NT2/D1 (cell line): ENCODE measurements at places on chromosomes 16 and 17.

- no peak for DNase-seq
Observed at GRCh38 chr17:45925311-45925710, 31.0 kb downstream of the MAPT start.

- DNase-seq: no peak
Observed at GRCh38 chr17:49987681-49988441, 7.2 kb downstream of the DLX3 start.

- DNase-seq: no peak
Observed at GRCh38 chr17:43040655-43041054, 15.6 kb downstream of the RND2 start.

DNA sequence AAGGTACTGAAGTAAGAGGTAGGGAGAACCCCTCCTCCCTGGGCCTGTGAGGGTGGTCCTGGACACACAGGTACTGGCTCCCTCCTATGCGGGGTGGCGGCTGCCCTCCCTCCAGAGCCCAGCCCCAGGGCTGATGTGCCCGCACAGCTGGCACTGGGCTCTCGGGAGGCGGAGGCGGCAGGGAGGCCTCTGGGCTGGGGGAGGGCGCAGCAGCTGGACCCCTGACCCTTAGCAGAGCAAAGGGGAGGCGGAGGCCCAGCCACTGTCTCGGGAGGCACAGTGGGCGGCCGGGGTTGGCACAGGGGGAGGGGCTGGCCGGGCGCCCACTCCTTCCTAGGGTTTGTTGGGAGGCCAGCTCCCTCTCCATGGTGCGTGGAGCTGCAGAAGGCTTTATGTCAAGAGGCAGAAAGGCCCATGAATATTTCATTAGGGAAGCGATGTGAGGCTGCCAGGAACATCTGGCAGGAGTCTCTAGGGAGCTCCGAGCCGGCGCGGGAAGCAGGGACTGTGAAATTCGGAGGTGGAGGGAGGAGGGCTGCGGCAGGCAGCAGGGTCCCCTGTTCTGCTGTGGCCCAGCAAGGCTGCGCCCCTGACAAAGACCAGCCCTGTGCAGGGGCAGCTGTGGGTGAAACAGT, 44.1 kb upstream of the ACSF3 start:
- no peak for DNase-seq

DNA sequence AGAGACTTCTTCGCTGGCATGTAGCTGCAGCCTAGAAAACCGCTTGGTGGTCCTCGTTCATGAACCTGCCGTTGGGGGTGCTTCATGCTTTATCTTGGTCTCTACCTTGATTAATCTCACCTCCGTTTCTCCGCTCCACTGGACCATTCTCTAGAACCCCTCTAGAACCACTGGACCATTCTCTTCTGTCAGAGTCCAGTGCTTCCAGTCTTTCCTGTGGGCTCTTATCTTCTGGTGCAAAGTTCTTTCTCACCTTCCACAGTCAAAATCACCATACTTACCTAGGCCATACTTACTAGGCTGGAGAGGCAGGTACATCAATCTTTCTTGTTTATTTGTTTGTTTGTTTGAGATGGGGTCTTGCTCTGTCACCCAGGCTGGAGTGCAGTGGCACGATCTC, 71.4 kb downstream of the PITPNC1 start:
- no peak for DNase-seq

DNA sequence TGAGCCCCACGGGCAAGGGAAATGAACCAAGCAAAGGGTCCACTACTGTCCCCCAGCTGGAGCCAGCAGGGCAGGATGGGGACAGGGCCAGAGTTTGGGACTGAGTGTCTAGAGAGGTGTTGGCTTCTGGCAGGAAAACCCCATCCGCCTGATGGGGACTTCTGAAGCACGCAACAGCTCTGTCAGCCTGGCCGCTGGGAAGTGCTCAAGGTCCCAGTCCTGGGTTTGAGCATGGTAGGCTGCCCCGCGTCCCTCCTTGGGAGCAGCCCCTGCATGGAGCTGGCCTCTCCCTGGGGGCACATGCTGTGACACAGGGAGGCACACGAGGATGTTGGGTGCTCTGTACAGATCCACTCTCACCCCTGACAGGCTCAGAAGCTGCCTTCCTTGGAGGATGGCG, 14.6 kb downstream of the ACE start:
- DNase-seq: no peak

DNA sequence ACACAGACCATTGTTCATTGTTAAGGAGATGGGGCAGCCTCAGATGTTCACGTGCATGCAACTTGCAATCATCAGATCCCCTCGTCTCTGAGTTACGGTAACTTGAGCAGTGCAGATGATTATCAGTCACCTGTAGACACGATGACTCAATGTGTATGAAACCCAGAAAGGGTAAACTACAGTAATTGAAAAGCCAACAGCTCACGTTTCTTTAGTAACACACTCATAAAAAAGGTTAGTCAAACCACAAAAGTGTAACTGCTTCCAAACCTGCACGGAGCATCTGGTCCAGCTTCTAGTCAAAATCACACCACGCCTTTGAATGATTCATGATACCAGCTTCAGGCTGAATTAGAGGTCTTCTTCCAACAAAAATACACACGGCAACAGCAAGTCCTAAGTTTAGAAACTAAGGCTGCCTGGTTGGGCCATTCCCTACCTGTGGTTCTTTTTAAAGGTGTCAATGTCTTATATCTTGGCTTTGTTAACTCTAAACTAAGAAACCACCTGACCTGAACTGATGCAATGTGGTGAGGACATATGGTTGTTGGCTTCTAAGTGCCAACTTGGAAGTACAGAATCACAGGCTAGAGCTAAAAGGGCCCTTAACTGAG, 32.3 kb downstream of the GRB7 start:
- no peak for DNase-seq

GRCh38 chr17:40061609-40062038, 1.1 kb upstream of the THRA start:
- no peak for DNase-seq

DNA sequence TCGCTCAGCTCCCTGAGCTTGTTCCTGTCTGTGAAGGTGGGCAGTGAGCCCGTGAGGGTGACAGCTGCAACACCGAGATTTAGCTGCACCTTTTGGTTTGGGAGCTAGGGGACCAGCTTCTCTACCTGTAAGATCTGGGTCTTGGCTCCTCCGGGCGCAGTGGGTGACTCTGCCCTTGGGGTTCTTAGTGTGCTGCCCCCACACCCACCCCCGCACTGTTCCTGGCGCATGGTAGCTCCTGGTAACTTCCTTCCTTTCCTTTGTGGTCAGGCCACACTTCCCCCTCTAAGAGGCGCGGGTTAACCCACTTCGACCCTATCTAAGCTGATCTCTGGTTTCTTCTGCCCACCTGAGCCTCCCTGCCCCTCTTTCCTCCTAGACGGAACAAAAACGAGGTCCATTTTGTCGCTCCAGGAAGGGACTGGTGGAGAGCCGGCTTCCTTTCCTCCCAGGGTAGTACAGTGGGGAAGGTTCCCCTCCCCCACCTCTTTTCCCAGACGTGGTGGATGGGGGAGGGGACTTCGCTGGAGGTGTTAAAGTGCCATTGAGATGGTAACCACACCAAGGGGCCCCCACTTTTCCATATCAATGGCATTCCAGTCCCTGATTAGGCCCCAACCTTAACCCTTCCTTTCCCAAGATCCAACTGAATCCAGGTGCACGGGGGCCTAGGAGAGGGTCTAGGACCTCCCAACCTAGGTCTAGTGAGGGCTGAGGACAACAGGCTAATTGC, 4.6 kb upstream of the CLDN9 start:
- DNase-seq: peak; percentile 99

GRCh38 chr16:69017036-69017783, 88.2 kb upstream of the HAS3 start:
- DNase-seq: no peak

DNA sequence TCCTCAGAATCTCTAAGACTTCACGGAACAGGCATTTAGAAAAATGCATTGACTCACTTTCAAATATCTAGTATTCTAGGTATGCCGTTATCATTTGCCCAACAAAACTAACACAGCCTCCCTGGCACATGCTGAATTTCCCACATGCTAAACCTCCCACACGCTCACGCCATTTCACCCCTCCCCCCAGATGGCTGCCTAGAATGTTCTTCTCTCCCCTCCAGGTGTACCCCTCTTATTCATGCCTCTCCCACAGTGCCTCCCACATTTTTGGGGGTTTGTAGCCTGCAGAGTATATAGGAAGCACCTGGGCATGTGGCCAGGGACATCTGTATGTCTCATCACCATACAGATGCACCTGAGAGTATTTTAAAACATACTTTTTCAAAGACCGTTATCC, 38.2 kb upstream of the ICAM2 start:
- no peak for DNase-seq

GRCh38 chr17:81575836-81576235, 23.7 kb upstream of the FAAP100 start:
- DNase-seq: no peak

DNA sequence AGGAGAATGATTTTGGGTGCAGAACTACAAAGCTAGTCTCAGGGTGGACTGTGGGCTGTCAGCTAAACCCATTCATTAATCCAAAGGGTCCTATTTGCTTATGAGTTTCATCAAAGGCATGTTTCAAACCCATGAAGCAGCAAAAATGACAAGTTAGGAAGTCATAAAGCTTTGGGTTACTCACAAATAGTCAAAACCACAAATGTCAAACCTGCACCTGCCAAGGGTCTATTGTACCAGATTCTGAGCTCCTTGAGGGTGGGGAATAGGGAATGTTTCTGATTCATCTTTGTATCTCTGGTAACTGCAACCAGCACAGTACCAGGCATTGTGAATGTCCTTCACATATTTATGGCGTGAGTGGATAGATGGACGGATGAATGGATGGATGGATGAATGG, 317.7 kb downstream of the MAF start:
- no peak for DNase-seq

DNA sequence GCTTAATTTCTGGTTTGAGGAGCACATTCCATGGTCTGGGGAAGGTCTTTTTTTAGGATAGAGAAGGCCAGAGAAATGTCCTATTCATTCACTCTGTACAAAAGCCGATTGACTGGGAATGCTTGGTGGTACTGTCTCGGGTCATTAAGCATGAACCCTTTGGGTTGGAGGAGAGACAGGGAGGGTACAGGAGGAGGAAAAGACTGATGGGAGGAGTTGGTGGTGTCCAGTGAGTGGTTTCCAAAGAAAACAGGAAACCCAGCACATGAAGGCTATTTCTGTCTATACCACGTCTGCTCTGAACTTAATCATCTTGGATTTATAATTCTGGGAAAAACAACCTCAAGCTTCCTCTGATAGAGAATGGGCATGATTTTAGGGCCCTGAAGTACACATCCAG, 111.9 kb downstream of the XYLT1 start:
- DNase-seq: no peak

DNA sequence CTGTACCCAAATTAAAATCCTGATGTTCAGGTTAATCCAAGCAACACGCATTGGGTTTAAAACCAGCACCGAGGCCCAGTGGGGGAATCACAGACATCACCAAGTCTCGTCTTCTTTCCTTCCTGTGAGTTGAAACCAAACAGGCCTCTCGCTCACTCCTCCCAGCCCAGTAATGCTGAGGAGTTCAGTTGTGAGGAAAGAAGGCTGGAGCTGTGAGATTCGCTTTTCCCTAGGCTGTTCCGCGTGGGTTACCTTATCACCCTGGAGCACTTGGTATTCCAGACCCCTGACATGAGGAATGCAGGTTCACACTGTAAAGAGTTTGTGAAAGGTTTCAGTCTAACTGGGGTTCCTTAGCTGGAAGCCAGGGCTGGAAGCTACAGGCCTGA, 20.8 kb downstream of the CIBAR2 start:
- DNase-seq: no peak

- DNase-seq: no peak
Observed at GRCh38 chr17:19445105-19445504, 34.1 kb downstream of the RNF112 start.
